ENCODE measurements at places on chromosomes 6 and 20.

DNA sequence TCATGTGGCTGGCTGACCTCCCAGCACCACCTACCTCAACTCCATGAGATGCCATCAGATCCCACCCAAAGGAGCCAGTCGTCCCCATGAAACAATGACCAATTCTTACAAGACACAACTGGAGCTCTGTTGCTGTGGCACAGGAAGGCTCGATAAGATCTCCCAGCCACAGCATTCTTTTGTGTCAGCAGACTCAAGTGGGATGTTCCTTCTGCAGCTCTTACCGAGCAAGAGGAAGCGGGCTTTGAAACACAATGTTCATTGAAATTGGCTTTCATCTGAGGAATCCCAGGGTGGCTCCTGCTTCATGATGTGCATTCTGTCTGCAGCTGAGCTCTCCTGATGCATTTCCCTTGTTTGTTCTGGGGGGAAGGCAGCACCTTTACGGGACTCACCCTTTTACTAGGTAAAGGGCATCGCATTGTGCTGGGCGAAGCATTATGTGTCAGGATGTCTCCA lies 222.0 kb upstream of the SGK1 start:
- no peak for DNase-seq

DNA sequence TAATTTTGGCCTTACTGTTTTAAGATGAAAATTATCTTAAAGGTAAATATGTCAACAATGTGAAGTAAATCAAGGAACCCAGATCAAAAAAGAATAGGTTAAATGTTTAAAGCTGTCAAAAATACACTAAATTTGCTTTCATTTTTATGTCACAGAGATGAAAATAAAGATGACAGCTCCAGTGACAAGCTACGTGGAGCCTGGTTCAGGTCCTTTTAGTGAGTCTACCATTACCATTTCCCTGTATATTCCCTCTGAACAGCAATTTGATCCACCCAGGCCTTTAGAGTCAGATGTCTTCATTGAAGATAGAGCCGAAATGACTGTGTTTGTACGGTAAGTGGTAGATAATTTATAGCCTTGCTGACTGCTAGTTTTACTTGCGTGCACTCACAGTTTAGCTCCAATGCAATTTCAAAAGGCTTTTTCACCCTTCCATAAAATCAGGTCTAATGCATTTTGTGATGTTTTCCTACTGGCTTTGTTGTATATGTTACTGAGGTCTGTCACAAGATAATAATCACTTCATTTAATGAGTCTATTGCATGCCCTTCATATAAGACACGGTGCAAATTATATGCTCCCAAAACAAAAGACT lies 1.9 kb downstream of the HEBP2 start:
- DNase-seq = no peak

GRCh38 chr6:161511447-161512095 lies 237.7 kb upstream of the AGPAT4 start:
- DNase-seq = no peak

DNA sequence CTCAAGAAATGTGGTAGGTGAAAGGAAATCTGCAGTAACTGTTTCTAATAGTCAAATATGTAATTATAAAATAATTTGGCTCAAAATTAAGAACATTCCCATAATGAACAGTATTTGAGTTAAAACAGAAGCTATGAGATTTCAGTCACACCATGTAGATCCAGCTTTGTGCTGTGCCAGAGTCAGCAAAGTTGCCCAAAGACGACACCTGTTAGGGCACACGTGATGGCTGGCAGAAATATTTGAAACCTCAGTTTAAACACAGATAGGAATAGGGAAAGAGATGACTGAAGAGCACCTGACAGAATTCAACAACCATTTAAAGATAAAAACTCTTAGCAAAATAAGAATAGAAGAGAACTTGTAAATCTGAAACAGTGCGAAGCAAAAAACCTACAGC lies 129.3 kb downstream of the CD83 start:
- no peak for DNase-seq

DNA sequence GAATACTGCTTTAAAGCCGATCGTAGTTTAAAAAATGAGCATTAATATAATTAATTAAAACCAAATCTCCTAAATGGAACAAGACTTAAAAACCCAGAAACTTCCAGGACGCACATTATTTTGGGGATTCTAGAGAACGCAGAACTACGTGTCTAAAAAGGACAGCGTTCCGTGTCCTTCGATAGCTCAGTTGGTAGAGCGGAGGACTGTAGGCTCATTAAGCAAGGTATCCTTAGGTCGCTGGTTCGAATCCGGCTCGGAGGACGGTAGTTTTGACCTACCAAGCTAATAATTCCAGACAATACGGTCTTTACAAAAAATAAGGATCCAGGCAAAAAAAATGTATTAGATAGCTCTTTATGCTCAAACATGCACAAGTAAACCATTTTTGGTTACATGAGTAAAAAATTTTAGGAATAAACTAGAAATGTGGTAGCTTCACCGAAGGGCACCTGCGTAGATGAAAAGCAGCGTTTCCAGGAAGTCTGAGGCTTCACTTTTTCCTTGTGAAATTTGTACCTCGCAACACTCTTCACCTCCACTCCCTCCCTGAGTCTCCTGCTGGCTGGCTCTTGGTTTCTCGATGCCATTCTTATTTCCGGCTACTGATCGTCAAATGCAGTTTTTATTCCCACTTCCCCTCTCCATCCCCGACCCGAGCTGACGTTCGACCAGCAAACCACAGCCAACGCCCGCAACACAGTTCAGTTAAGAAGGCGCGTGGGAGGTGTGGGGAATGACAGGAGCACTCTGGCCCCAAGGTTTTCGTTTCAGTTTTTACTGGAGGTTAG lies 19.6 kb upstream of the ABT1 start:
- no peak for DNase-seq
